Dermis microvascular lymphatic vessel endothelial cell (primary cell): ENCODE measurements at places on chromosomes 12 and 14. TPM values are rescaled to one million over a fixed set of nuclear protein-coding genes. Genes with fewer than 3 reads are reported as not detected.

MYBPC1 gene
- not detected in 2 replicates for total RNA-seq

C3AR1 gene
- 0.13 and 0.26 TPM in 2 replicates for total RNA-seq

GPR137C gene
- 0.77 and 1.3 TPM in 2 replicates for total RNA-seq

IL22 gene
- not detected in 2 replicates for total RNA-seq

GAS2L3 gene
- 12.4 and 21.3 TPM in 2 replicates for total RNA-seq

PTGER2 gene
- under 0.01 TPM in 1 of 2 replicates, not detected in the other for total RNA-seq

TAS2R14 gene
- total RNA-seq, result 0.90 and 1.0 TPM in 2 replicates
